ENCODE measurements at places on chromosomes 1 and 21. TPM values are rescaled to one million over a fixed set of nuclear protein-coding genes. Genes with fewer than 3 reads are reported as not detected.

The KCNA3 gene
- polyA plus RNA-seq = not detected

The APCS gene
- polyA plus RNA-seq = not detected

The FAF1 gene
- 47.6 TPM for polyA plus RNA-seq

The HFM1 gene
- polyA plus RNA-seq = 2.2 TPM

The REG4 gene
- not detected for polyA plus RNA-seq

The OPTC gene
- not detected for polyA plus RNA-seq

All from muscle of arm (tissue), 14 donors.